ENCODE measurements at places on chromosomes 1 and 21.

DNA sequence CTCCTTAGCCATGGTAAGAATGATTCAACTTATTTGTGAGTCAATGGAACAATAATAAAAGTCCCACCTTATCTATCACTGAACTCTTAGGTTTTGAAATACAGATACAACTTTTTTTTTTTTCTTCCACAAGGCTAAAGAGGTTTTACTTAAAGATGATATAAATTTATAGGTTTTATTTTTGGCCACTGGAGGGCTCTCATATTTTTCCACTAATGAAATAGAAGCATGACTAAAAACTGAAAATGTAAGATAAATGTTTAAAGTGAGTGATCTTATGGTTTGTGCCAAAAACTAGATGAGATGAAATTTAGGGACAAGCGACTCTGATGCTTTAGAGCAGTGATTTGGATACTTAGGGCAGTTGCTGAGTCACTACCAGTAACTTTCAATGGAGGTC lies 499.0 kb downstream of the NUF2 start:
- no peak for DNase-seq

DNA sequence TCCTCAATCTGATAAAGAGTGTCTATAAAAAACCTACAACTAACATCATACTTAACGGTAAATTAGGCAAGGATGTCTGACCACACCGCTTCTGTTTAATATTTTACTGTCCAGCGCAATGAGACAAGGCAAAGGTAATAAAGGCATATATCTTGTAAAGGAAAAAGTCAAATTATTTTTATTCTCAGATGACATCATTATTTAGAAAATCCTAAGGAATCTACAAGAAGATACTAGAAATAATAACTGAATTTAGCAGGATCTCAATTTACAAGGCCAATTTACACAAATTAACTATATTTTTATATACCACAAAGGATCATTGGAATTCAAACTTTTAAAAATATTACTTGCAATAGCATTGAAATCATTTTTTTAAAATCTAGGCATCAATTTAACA lies 29.4 kb downstream of the GJA4 start:
- no peak for DNase-seq

DNA sequence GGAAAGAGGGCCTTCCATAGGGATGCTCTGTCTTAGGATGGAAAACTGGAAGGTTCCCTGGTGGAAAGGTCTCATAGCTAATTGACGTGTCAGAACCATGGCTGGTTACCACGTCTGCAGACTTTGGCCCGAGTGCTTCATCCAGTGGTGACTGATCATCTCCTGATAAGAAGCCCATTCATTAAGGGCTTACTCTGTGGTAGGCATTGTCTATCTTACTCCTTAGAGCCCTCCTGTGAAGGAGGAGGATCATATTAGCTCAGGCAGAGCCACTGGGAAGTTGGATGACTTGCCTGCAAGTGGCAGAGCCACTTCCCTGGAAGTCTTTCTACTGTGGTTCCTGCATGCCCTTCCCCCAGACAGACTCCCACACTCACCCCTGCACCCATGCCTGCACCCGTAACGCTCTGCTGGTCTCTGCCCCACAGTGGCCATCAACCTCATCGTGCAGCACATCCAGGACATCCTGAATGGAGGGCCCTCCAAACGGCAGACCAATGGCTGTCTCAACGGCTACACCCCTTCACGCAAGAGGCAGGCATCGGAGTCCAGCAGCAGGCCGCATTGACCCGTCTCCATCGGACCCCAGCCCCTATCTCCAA lies 79.9 kb downstream of the UCK2 start:
- DNase-seq, result no peak

DNA sequence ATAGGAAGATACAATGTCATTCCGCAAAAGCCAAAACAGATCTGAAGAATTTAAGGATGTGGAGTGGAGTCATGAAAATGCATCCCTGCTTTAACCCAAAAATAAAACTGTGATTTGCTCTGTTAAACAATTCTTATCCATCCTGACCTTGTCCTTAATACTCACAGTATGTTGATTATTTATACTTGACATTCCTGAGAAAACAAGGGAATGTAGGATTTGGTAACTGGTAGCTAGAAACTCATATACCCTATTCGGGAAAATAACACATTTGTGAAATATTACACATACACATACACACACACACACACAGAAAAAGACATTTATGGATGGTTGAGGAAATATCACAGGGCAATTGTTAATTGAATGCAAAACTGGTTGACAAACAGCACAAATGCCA lies 80.2 kb downstream of the FMN2 start:
- DNase-seq, result no peak

DNA sequence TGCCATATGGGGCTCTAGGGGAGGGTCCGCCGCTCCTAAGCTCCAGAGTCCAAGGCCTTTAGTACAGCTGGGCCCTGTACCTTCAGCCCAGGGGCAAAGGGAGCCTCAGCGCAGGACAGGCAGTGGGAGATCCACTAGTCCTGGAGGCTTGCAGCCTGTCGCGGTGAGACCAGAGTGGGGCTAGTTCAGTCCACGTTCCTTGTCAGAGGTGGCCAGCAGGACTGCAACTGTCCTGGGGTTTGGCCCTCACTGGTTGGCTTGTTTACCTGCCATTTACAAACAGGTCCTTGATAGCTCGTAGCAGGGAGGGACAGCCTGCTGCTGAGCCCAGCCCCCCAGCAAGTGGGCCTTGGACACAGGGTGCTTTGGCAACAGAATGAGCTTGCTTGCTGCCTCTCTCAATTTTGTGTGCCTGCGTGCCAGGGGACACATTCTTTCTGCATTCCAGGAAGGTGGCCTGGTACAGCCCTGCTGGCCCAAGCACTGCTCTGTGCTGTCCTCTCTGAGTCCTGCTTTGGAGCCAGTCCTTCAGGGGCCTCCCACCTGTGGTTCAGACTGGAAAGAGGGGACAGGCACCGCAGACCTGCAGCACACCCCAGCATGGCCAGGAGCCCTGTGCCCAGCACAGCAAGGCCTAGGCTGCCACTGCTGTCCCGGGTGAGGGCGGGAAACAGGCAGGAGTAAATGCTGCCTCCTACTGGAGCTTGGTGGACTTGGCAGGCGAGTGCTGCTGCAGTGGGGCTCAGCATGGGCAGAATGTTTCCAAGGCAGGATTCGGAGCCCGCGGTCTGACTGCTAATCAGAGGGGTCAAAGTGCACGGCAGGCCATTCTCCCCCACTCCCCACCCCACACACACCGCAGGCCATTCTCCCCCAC lies 15.2 kb downstream of the H6PD start:
- no peak for DNase-seq

GRCh38 chr1:17307946-17308345 lies at the start of gene PADI4:
TSS of gene PADI4 (plus strand) at chr1:17308197. CDS start at chr1:17308223, 26 bp downstream.
- no peak for DNase-seq

DNA sequence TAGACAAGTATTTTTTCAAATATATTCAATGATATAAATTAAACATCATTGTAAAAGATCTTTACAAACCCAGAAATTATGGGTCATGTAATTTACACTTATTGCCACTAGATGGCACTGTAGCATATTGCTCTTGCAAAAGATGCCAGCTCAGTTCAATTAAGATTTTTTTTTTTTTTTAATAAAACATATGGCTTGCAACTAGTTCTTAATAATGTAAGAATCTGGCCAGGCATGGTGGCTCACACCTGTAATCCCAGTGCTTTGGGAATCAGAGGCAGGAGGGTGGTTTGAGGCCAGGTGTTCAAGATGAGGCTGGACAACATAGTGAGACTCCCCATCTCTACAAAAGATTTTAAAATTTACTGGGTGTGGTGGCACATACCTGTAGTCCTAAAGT lies 49.4 kb upstream of the DESI2 start:
- no peak for DNase-seq

DNA sequence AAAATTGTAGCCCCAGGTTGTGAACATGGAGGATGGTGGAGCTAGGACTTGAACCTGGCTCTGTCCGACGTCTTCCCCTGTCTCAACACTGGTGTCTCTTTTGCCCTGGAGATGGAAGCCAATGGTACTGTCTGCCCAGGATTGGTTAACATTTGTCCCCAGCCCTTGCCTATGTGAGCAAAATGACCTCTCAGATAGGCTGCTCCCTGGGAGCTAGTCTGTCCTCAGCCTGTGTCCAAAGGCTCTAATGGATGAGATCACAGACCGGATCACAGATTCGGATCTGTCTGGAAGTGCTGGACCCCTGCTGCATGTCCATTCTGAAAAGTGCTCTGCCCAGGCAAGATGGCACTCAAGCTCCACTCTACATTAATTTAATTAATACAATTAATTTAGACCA lies 394.4 kb upstream of the VAMP3 start:
- DNase-seq, result no peak

DNA sequence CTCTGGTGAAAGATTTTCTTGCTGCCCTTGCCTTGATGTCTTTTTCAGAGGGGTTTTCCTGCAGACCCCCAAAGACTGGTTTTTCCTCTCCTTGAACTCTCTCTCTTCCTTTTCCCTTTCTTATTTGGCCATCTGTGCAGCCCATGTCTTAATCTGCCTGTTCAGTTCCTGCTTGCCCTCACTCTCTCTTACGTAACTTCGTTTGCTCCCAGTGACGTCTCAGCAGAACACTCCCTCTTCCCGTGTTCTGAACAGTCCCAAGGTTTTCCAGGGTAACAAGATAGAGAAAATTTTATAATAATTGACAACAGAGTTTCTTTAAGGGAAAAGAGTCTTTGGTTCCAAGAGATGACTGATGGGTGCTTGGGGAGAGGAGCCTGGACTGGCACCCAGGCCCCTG lies 109.1 kb upstream of the LMO4 start:
- DNase-seq, result no peak

DNA sequence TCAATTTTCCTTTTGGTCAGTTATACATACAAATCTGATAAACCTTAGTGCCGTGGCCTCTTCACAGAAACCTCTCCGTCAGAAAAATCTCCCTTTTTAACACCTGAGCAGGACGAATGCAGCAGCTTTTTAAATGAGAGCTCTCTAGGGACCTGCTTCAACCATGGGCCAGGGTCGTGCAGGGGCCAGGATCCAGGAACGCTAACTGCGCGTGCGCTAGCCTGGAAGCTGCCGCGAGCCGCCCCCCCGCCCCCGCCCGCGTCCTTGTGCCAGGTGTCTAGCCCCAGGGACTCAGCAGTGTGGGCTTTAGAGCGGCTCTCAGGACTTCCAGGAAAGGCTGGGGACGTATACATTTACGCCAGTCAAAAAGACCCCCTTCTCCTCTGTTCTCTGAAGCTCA lies 136.8 kb upstream of the FMN2 start:
- DNase-seq, result no peak

DNA sequence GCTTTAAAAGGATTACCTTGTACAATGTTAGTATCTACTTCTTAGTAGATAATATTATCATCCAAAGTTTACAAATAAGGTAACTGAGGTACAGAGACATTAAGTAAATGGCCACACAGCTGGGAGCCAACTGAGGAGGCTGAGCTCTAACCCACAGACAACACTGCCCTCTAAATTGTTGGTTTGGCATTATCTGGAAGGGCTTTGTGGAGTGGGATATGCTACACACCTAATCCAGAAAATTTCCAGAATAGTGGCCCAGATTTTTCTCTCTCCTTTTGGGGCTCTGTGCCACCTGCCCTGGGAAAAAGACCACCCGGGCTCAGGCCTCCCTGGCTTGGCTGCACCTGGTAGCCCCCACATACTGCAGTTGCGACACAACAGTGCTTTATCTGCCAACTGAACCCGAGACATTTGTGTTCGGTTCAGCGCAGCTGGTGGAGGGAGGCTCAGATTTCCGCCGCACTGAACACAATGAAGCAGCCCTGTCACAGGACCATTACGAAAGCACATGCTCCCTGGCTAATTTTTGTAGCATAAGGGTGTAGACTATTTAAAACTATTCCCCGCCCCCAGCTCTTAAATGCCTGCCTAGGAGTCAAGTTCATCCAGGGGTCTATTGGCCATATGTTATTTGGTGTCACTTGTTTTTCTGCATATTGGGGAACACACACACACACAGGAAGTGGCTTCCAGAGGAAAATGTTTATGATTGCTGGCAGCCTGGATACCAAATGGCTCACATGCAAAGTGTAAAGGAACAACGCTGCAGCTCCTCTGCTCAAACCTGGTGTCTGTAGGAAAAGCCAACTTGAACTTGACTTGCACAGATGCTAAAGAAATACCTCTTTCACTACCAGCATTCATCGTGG lies 92.3 kb upstream of the ESRRG start:
- no peak for DNase-seq

DNA sequence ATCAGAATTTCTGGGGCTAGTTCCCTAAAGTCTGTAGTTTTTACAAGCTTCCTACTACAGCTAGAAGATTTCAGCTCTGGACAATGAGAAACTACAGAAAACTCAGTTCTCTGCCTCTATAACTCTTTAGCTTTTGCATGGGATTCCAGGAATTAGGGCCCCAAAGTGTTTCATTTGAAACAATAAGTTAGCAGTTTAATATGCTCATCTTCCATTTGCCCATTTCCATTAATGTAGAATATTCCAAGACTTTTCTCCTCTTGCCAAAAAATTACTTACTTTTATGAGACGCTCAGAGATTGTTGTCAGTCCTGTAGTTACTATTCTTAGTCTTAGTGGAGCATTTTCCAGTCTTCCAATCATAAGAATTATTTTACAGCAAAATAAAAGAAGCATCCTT lies 719.9 kb downstream of the ADGRL2 start:
- no peak for DNase-seq

DNA sequence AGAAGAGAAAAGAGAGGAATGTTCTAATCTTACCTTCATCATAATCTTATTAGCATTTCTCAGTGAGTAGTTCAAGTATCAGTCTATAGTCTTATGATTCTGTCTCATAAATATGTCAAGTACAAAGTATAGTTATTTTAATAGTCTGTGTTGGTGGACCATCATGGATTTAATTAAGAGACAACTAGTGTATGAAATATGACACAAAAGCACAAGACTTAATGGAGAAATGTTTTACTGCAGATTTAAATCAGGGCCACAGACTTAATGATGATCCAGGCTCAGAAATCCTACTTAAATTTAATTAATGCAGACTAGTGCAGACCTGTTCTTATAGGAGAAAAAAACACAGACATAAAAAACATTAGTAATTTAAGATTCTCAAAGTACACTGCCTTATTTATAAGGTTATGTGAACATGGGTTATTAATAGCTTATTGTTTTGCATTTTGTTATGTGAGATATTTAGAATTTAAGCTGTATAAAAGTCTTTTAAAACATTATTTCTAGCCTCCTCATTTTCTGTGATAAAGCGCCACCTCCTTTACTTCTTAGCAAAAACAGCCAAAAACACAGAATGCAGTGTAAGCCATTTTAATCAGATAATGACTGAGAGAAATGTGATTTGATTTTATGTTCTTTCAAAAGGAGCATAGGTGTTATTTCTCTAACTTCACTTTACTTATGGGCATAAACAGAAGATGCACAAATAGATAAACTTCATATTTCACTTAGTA lies 255.0 kb upstream of the SNX7 start:
- no peak for DNase-seq

- DNase-seq, result no peak
Measured at GRCh38 chr1:151196292-151196800, 2.0 kb upstream of the PIP5K1A start.

- no peak for DNase-seq
Measured at GRCh38 chr1:34292472-34292871, 115.8 kb downstream of the C1orf94 start.

- no peak for DNase-seq
Measured at GRCh38 chr1:95006681-95007080, 66.1 kb downstream of the ALG14 start.

GRCh38 chr1:173431304-173432045 lies 45.7 kb upstream of the PRDX6 start:
- DNase-seq, result no peak
